GM12892 (cell line): ENCODE measurements at places on chromosomes 6 and 20.

DNA sequence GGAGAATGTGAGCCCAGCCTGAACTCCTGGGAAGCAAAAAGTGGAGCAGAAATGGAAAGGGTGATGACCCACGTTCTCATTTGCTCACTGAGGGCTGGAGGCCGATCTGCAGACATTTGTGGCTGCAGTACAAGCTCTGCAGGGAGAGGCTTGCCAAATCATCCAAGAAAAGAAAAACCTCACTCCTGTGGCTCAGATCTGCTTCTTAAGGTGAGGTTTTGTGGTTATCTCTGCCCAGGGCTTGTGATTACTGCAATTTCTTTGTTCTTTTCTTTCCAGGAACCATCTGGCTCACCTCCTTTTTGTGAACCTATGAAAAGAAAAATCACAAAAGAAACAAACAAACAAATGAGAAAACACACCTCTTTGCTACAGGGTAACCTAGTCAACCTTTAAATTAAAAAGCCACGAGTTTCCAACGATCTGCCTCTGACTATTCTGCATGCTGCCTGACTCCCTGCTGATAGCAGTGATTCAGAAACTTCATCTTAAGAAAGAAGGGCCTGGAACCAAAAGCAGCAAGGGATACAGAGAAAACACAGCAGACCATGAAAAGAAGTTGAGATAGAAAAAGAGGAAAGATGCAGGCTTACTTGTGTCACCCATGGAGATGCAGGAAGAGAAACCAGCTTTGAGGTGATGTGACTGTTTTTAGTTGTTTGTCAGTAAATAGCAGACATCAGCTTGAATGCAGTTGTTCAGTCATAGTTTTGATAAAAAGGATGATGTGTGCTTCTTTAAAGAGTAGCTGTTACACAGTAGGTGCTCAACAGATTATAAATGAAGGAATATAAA is 165.1 kb downstream of the LMBRD1 start:
- DNase-seq, result no peak

GRCh38 chr20:55935448-55936208 is 69.7 kb downstream of the CBLN4 start:
- DNase-seq, result no peak

GRCh38 chr6:147625946-147626345 is 117.5 kb downstream of the SAMD5 start:
- no peak for DNase-seq

- DNase-seq, result no peak
Measured at GRCh38 chr6:70886661-70887060, 70.2 kb downstream of the B3GAT2 start.

DNA sequence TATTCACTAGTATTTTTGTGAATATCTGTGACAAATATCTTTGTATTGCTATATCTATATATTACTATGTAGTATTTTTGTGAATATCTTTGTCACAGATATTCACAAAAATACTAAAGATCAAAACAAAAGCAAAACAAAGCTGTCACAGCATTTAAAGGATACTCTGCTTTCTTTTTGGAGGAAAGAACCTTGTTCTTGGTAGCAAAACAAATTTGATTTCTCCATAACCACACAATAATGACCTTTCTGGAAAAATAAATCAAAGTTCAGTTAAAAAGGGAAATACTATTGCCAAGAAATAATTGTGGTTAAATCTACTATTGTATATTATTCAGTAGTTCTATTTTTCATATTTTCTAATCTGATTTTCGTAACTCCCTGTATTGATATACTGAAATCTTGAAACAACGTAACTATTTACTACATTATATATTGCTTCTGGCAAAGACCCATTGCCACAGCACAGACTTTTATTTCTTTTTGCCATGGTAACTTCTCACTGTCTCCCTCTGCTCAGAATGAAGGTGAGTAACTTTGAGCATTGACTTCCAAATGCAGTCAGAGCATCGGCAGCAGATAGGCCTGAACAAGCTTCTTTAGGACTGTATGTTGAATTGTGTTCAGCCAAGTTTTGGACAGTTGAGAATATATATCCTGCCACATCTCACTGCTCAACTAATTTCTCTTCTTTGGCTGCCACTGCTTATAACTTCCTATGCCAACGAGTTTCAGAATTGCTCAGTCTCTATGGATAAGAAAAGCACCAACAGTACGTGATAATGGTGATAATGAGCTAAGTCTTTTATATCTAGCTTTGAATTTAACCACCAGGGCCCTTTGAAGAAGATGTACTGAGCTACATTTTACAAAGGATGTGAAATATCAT is 1097.2 kb upstream of the GJE1 start:
- DNase-seq, result no peak

- DNase-seq, result no peak
Measured at GRCh38 chr6:143758551-143758950, 80.8 kb downstream of the PHACTR2 start.
